ENCODE measurements at places on chromosomes 3 and 15. TPM values are rescaled to one million over a fixed set of nuclear protein-coding genes. Genes with fewer than 3 reads are reported as not detected.

TUSC7 gene
- not detected for total RNA-seq

- H3K27me3 ChIP-seq = no peaks in the 10 kb centered on the region
- no peak overlapping the region for H3K27ac ChIP-seq
- no peak overlapping the region for H3K4me3 ChIP-seq
- no peaks in the 10 kb centered on the region for H3K4me1 ChIP-seq
- no peaks in the 10 kb centered on the region for H3K36me3 ChIP-seq
These were observed 25.8 kb downstream of the ALDH1L1 start for GRCh38 chr3:126154391-126155279.

GRCh38 chr3:194009019-194009418, 126.9 kb upstream of the HES1 start:
- DNase-seq = no peak
- no peak overlapping the region for H3K4me3 ChIP-seq
- no peaks in the 10 kb centered on the region for H3K27me3 ChIP-seq
- H3K36me3 ChIP-seq = no peaks in the 10 kb centered on the region
- H3K4me1 ChIP-seq = peaks cover 5% of the 10 kb centered on the region
- H3K27ac ChIP-seq = no peak overlapping the region

- H3K27ac ChIP-seq = no peak overlapping the region
- H3K4me1 ChIP-seq = no peaks in the 10 kb centered on the region
- no peak overlapping the region for H3K4me3 ChIP-seq
- H3K36me3 ChIP-seq = peaks cover 45% of the 10 kb centered on the region
- no peaks in the 10 kb centered on the region for H3K27me3 ChIP-seq
- no peak for DNase-seq
These were observed 54.5 kb downstream of the ATR start for GRCh38 chr3:142523921-142524566.

DNA sequence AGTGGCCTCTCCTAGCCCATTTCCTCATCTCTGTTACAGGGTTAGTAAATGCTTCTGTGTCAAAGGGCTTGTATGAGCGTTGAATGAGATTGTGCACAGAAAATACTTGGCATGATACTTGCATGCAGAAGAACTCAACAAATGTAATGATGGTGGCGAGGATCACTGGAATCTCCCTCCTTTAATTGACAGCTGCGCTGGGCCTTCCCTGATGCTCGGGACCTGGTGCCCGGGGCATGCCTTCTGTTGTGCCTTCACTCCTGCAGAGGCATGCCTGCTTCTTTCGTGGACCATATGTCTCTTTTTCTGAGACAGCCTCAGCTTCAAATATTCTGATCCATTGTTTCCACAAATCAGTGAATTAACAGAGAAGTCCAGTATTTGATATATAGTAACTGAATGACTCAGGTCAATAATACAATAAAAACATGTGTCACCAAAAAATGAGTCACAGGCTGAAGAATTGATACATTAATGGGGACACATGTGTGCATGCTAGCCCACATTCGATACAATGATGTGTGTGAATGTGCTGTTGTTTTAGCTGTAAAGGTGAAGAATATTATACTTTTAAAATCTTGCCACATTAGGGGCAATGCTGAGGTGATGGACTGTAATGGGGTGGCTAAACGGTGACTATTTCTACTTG, 243.3 kb upstream of the TBL1XR1 start:
- no peaks in the 10 kb centered on the region for H3K36me3 ChIP-seq
- no peaks in the 10 kb centered on the region for H3K27me3 ChIP-seq
- no peaks in the 10 kb centered on the region for H3K4me1 ChIP-seq
- DNase-seq = no peak

- H3K27me3 ChIP-seq = no peaks in the 10 kb centered on the region
- DNase-seq = no peak
- no peaks in the 10 kb centered on the region for H3K36me3 ChIP-seq
- H3K27ac ChIP-seq = peak overlapping the region; percentile 0
- no peak overlapping the region for H3K4me3 ChIP-seq
These were observed 100.1 kb upstream of the LPP start for GRCh38 chr3:188053710-188054380.

CSPG4 gene
- total RNA-seq = 18.8 TPM

GRCh38 chr3:34533451-34533850, 735.0 kb downstream of the PDCD6IP start:
- no peak overlapping the region for H3K4me3 ChIP-seq
- no peaks in the 10 kb centered on the region for H3K36me3 ChIP-seq
- no peaks in the 10 kb centered on the region for H3K4me1 ChIP-seq
- no peaks in the 10 kb centered on the region for H3K27me3 ChIP-seq

SCG5 gene
- not detected for total RNA-seq

DNA sequence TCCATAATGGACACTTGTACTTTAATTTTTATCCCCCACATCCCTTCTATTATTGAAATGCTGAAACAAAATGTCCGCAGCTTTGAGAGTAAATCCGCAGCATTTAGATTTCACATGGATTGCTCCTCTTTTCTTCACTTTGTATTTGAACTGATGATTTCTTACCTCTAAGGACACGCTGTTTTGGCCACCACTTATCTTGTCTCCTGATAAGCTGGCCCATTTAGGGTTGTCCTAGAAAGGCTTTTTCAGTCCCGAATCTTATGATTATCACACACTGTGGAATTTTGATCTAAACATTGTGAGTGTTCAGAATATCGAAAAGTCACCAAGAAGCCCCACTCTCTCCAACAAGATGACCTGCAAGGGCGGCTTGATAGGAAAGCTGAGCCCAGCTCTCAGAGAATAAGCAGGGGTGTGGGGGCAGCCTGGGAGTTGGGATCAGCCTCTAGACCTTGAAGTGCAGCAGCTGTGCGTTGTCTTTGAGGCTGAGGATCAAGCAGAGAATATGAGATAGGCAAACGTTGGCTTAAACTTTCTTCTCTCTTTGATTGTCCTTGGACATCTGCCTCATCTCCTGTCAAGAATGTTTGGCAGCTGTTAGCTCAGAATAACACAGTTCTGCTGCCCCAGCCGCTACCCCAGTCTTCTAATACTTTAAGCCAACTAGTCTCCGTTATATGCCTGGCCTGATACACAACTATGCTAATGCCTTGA, 399.7 kb upstream of the NR2F2 start:
- no peak overlapping the region for H3K27ac ChIP-seq
- DNase-seq = no peak
- no peak overlapping the region for H3K4me3 ChIP-seq
- no peaks in the 10 kb centered on the region for H3K36me3 ChIP-seq

NR2F2 gene
- 16.5 TPM for total RNA-seq

DNA sequence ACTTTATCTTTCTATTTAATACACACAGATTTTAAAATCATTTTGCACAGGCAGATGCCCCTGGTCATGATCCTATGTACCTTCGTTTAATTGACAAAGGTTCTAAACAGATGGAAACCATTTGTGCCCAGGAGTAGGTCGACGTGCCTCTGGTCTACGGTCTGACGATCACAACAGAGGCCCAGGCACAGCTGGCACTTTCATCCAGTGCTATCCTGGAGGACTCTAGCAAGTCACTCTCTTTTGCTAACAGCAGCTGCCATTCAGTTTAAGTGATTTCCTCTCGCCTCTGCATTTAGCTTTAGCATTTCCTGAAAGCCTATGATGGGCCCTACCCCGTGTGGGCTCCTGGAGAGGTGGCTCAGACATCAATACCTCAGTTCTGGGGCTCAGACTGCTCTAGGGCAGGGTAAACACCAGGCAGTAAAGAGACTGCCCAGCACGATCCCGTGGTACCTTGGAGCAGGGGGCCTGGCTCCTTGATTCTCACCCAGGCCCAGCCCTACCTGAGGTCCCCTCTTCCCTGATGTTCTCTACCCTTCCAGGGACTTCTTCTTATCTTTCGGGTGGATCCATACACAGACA, 83.2 kb upstream of the SNRPA1 start:
- no peak for DNase-seq
- no peaks in the 10 kb centered on the region for H3K36me3 ChIP-seq
- H3K27ac ChIP-seq = no peak overlapping the region
- no peaks in the 10 kb centered on the region for H3K4me1 ChIP-seq
- H3K27me3 ChIP-seq = no peaks in the 10 kb centered on the region
- H3K4me3 ChIP-seq = no peak overlapping the region

- peaks cover 33% of the 10 kb centered on the region for H3K4me1 ChIP-seq
- no peak overlapping the region for H3K27ac ChIP-seq
- DNase-seq = no peak
- H3K27me3 ChIP-seq = no peaks in the 10 kb centered on the region
These were observed 18.8 kb upstream of the SSUH2 start for GRCh38 chr3:8663177-8664061.

DNA sequence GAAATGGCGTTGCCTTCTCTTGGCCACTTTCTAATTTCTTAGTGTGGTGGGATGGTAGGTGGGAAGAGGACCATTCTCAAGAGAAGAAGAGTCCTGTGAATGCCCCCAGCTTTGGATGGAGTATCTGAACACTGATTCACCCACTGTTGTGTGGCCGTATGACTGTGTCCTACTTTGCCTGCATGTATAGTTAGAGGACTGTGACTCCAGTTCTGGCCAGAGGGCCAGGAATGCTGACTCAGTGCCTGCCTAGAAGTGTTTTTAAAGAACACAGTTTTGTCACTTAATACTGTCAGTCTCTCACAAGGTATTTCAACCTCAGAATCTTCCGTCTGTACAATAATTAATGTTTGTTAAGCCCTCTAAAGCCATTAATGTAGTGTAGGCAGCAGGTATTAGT, 2.1 kb downstream of the SEC61A1 start:
- peak overlapping the region; percentile 7 for H3K27ac ChIP-seq
- no peaks in the 10 kb centered on the region for H3K27me3 ChIP-seq
- peak overlapping the region; percentile 82 for H3K4me3 ChIP-seq
- DNase-seq = no peak
- peaks cover 38% of the 10 kb centered on the region for H3K4me1 ChIP-seq
- H3K36me3 ChIP-seq = peaks cover 18% of the 10 kb centered on the region

ITGA11 gene
- total RNA-seq = 8.0 TPM

Measured in heart left ventricle (tissue), 16 donors.